ENCODE measurements at places on chromosomes 6 and 20. TPM values are rescaled to one million over a fixed set of nuclear protein-coding genes. Genes with fewer than 3 reads are reported as not detected.

Gene MAP3K5
- total RNA-seq: 24.2 TPM

Gene CLPSL2
- not detected for total RNA-seq

Gene CLVS2
- total RNA-seq: 0.12 TPM

Gene MYCT1
- under 0.01 TPM for total RNA-seq

Gene RFX6
- total RNA-seq: not detected
